ENCODE measurements at places on chromosomes 2 and 18. TPM values are rescaled to one million over a fixed set of nuclear protein-coding genes. Genes with fewer than 3 reads are reported as not detected.

- DNase-seq, result no peak
Observed at GRCh38 chr18:74773171-74773624, 175.5 kb downstream of the ZNF407 start.

DNA sequence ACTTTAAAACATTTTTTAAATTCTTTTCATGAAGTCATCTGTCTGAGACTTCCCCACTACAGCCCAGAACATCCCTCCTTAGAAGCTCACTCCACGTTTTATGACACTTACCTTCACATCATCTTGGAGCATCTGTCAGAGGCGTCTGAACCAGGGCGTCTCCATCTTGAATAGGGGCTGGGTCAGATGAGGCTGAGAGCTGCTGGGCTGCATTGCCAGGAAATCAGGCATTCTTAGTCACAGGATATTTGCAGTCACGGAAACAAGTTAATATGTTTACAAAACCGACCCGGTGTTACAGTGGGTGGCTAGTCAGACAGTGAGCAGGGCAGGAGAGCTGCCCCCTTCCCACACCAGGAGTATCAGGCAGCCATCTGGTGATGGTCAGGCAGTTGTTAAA, 456.5 kb downstream of the FBXO15 start:
- DNase-seq, result no peak

GRCh38 chr18:13252686-13253410, 34.3 kb downstream of the LDLRAD4 start:
- DNase-seq, result no peak

DNA sequence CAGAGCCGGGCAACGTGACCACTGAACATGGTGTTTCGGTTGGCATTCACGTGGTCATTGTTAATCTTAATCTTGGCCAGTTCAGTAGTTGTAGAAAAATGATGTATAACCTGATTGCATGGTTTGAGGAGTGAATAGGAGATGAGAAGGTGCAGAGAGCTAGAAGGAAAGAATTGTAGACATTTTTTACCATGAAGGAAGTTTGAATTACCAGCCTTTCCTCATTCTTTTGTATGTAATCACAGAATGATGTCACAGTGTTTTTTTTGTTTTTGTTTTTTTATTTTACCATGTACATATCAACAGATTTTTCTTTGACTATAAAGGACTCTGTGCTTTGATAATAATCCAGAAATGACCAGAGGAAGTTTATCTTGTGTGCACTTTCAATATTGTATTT, 126.3 kb downstream of the LTBP1 start:
- no peak for DNase-seq

DNA sequence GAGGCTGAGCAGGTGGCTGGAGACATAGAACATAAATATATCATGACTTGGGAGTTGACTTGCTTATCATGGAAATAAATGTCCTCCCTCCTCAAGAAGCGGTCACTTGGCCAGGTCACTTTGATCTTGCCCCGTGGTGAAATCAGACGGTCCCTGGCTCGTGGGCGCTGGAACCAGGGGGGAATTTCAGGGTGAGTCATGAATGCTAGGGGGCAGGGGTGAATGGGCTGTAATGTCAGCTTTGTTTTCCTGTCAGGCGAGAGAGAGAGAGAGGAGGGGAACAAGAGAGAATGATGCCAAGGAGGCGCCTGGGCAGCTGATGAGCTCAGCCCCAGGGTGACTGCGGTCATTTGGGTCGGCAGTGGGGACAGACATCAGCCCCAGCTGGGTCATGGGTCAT, 47.7 kb downstream of the RRM2 start:
- DNase-seq, result no peak

DNA sequence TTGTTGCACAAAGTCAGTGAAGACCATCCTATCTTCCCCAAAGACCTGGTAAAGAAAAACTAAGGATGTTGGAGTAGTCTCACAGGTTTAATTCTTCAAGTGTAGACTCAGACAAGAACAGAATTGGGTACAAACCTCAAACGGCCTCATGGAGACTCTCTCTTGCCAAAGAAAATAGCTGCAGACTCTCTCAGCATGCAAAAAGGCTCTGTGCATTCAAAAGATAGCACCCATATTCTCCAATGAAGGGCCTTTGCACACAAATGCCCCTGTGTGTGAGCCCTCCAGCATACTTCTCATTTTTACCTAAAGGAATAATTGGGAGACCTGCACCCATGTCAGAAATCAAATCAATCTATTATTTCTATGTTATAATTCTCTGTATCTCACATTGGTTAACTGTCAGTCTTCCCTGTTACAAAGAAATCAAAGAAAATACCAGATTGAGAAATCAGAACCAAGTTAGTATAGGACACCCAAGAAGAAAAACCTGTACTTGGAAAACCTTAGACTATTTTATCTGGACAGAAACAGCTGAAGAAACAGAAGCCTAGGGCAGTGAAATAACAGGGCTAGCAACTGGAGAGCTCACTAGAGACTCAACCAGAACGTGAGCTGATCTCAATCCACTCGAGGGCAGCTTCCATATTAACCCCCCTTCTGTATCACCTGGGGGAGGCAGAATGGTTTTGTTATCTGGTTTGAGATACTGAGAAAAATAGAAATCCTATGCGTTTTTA, 134.7 kb upstream of the DNAJC10 start:
- DNase-seq, result no peak

DNA sequence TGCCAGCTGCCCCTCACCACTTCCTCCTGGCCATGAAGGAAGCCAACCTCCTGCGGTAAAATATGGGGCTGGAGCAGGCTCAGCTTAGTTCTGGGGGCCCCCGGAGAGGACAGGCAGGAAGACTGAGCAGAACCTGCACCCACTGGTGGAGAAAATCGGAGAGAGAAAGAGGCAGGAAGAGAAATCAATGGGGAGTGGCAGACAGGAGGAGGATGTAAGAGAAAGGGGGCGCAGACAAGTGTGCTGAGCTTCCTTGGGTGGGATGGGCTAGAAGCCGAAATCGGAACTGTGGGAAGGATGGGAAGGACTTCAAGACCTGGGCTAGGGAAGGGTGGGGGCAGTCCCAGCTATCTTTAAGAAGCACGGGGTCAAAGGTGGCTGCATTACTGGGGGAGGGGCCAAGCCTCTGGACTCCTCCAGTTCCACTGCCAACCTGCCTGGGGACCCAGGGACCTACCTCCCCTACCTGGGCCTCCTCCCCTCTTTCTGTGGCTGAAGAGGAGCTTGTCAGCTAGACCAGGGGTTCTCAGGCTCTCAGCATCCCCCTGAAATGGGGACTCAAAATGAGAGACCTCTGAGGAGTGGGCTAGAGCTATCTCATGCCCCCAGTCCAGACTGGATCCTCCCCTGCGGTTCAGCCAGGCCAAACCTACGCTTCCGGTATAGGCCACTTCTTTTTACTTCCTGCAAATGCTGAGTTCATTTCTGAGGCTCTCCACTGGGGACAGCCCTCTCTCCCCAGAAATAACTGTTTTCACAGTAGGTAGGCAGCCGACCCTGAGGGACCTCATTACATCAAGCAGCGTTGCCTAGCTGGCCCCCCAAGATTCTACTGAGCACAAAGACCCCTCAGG, 33.6 kb upstream of the B3GNT7 start:
- no peak for DNase-seq

DNA sequence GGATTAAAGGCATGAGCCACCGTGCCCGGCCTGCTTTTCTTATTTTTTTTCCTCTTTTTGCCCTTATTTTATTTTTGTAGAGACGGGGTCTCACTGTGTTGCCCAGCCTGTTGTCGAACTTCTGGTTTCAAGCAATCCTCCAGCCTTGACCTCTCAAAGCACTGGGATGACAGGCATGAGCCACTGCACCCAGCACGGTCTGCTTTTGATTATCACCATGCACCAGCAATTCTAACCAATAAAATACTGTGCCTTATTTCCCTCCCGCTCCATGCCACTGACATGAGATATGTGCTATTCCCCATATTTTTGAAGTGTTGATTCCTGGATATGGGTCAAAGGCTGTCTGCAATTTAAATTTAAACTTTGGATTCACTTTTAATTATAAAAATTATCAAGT, 42.9 kb downstream of the ACYP2 start:
- no peak for DNase-seq

GRCh38 chr2:108407864-108408729, 30.3 kb downstream of the SULT1C4 start:
- no peak for DNase-seq

DNA sequence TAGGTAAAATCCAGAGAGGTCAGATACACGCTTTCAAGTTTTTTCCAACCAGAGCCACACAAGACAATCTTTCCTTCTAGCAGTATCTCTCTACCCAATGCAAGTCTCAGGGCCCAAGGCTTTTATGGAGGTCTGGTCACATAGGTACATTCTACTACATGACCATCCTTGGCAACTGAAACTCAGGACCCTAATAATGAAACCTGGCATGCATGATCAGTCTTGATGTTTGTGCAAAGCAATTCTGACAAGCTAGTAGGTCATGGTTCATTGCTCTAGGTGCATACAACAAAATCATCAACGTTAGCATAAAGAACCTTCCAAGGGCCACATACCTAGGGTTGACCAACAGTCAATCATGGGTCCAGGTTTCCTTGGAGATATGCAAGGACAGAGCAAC, 33.2 kb upstream of the CCDC88A start:
- DNase-seq, result no peak

GRCh38 chr2:84781942-84782716, 98.8 kb downstream of the TRABD2A start:
- DNase-seq, result no peak

DNA sequence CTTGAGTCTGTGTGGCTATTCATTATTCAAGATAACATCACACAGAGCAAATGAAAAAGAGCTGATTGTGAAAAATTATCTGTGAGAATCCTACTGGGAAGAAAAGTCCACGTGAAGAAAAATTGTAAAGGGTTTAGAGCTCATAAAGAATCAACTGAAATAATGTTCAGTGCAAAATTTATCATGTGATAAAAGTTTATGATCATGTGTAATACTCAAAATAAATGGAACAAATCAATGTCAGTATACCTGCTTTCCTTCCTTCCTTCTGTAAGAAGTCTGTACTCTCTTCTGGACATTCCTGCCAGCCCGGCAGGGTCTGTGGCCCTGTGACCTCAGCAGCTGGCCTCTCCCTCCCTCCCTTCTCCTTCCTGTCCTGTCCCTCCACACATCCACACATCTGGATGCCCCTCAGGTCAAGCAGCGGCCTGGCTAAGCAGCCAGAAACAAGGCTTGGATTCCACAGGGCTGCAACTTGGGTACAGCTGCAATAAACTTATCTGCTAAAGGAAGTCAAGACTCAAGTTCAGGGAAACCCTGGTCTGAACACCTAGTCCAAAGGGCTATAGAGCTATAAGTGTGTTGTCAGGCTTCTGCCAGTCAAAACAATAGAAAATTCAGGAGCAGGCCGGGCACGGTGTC, 172.1 kb downstream of the MREG start:
- DNase-seq, result no peak

- no peak for DNase-seq
Observed at GRCh38 chr2:241848761-241849615, 9.7 kb downstream of the PDCD1 start.

GRCh38 chr2:27095427-27095744, 8.8 kb downstream of the KHK start:
- DNase-seq, result no peak

DNA sequence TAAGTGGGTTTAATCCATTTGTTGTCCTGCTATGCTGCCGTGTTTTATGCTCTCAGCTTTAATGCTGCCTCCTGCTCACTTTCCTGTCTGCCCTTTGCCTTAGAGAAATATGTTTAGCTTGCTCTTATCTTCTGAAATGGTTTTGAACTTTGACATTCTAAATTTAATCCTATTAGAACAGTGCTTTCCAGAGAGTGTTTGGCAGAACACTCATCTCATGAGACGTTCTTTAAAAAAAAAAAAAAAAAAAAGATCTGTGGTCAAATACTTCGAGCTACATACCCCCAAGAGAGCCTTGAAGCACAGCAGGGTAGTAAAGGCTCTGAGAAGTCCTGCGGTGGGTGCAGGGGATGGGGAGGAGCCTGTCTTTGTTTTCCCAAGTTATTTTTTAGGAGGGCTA, 161.3 kb downstream of the SPP2 start:
- DNase-seq, result no peak

DNA sequence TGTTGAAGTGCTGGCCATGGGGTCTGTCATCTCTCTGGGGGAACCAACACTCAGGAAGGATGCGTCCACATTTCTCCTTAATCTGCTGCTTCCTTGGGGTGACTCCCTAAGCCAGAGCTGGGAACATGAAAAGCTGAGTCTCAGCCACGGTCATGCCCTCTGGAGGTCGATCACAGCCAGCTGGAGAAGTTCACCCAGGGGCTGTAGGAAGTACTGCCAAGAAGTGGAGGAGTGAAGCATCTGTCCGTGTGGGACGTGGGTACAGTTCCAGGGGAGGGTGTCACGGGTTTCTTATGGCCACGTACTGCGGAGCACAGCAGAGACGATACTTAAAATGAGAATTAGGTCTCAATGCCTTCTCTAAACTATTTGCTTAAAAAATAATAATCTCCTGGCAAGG, 42.4 kb upstream of the IGFBP2 start:
- no peak for DNase-seq

- DNase-seq, result peak; percentile 24
Observed at GRCh38 chr18:58046794-58047555, 2.9 kb downstream of the NEDD4L start.

- no peak for DNase-seq
Observed at GRCh38 chr2:51165534-51166260, 133.8 kb upstream of the NRXN1 start.

DNA sequence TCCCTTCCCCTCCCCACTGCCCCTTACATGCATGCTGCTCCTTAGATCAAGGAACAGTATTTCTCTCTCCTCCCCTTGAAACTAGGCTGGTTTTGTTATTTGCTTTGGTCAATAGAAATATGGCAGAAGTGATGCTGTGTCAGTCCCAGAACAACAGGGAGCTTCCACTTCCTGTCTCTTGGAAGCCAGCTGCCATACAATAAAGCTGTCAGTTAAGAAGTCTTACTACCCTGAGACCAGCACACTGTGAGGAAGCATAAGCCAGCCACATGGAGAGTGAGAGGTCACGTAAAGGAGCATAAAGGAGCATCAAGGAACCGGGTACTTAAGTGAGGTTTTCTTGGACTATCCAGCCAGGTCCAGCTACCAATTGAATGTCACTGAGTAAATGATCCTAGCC, 126.6 kb downstream of the NOL4 start:
- DNase-seq, result no peak

DNA sequence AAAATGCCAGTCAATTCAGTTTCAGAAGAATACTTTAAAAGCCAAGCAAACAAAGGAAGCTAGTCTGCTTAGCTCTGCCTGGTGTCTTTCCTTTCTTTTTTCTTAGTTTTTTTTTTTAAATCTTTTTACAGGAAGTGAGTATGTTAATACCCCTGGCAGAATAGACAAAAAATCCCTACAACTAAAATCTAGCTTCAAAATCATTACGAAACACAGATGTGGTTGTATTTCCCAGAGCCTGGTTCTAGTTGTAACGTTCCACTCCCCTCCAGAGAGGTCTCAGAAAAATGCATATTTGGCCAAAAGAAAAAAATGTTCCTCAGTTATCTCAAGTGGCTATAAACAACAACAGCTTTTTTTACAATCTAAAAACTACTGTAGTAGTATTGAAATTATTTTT, 202.1 kb upstream of the RND3 start:
- no peak for DNase-seq

MC4R gene
- polyA plus RNA-seq, result 0.24 TPM

TUBA3E gene
- not detected for polyA plus RNA-seq

DCDC2C gene
- not detected for polyA plus RNA-seq

PJVK gene
- 3.4 TPM for polyA plus RNA-seq

DUSP28 gene
- polyA plus RNA-seq, result 8.9 TPM

HRH4 gene
- 0.07 TPM for polyA plus RNA-seq

FOXI3 gene
- polyA plus RNA-seq, result not detected
